ENCODE measurements at places on chromosomes 3 and 15.

- no peak for DNase-seq
These were observed 73.1 kb upstream of the AGBL1 start for GRCh38 chr15:86006546-86006945.

- no peak for DNase-seq
These were observed 107.3 kb downstream of the MINAR1 start for GRCh38 chr15:79539401-79539800.

GRCh38 chr3:124584552-124585391 is 145.5 kb upstream of the UMPS start:
- peak; percentile 31 for DNase-seq

- DNase-seq: no peak
These were observed 37.4 kb upstream of the FBXL22 start for GRCh38 chr15:63559753-63560152.

- DNase-seq: no peak
These were observed 48.9 kb upstream of the RBP1 start for GRCh38 chr3:139588450-139588849.

- no peak for DNase-seq
These were observed 43.6 kb upstream of the KLF13 start for GRCh38 chr15:31283043-31283442.

GRCh38 chr15:36005542-36005941 is 459.6 kb upstream of the DPH6 start:
- no peak for DNase-seq
